Effector memory CD4-positive, alpha-beta T cell (primary cell): ENCODE measurements at places on chromosomes 7 and 10.

GRCh38 chr10:119491966-119492757, 50.4 kb downstream of the RGS10 start:
- no peak for DNase-seq

DNA sequence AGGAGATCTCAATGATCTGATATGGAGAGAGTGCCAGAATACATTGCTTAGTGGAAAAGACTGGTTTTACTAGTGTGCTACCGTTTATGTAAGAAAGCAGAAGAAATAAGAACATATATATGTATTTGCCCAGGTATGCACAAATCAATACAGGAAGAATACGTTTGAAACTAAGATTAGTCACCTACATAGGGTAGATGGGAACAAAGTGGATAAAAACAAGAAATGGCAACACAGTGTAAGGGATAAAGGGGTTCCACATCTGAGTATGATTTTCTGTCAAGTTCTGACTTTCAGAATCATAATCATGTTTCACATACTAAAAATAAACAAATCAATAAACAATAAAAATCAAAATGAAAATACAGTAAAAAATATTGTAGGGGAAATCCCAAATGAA, 148.6 kb upstream of the NAMPT start:
- DNase-seq, result no peak

DNA sequence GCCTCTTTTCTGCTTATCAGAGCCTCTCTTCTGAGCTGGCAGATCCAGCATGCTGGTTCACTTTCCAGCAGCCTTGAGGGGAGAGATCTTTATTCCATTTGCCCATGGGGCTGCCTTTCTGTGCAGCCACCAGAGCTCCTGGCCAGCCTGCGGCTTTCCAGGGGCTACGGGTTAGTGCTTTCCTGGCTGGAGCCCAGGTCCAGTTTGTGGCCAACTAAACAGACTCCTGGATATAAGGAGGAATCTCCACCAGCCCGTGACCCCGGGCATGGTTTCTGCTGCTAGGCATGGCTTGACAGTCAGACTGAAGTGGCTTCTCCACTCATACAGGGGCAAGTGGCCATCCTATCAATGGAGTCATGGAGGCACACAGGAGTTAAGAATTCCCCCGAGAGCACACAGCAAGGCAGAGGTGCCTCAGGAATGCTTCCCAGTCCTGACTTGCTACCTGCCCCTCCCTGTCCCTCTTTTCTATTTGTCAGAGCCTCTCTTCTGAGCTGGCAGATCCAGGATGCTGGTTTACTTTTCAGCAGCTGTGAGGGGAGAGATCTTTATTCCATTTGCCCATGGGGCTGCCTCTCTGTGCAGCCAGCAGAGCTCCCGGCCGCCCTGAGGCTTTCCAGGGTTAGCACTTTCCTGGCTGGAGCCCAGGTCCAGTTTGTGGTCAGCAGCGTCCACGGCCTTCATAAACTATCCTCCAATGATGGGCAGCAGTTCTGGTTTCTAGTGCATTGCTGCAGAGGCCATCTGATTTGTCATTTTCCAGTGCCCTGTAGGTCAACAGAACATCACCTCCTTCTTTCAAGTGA, 35.9 kb downstream of the TSPAN15 start:
- DNase-seq, result no peak

GRCh38 chr7:150997075-150997511, 6.3 kb downstream of the NOS3 start:
- no peak for DNase-seq

GRCh38 chr7:87363342-87363741, 17.9 kb downstream of the CROT start:
- no peak for DNase-seq

DNA sequence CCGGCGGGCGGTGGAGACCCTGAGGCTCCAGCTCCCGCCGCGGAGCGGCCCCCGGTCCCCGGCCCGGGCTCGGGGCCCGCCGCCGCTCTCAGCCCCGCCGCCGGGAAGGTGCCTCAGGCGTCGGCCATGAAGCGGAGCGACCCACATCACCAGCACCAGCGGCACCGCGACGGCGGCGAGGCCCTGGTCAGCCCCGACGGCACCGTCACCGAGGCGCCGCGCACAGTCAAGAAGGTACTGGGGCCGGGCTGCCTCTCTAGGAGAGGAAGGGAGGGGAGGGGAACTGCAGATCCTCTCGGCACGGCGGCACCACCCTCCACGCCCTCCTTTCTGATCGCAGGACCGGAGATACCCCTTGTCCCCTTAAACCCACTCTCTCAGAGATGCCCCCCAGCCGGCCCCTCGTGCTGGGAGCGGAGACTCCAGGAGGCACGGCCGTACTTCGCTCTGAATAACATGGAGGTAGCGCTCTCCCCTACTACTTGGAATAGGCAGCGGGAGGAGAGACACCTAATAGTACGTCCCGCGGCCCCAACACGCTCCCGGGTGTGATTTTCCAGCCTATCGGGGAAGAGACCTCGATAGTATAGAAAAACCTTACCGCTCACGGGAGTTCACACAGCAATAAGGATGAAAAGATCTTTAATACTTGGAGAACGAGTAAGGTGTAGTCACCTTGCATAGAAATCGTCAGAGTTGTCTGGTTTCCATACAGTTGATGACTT, 538 bp downstream of the AHCYL2 start:
- DNase-seq, result no peak
